ENCODE measurements at places on chromosomes 12 and 14.

- DNase-seq, result no peak
Observed at GRCh38 chr14:55944757-55945156, 173.5 kb upstream of the PELI2 start.

- DNase-seq, result no peak
Observed at GRCh38 chr12:132465269-132466190, 24.4 kb upstream of the FBRSL1 start.

- DNase-seq, result peak; percentile 25
Observed at GRCh38 chr14:74882103-74882920, 596 bp downstream of the DLST start.

DNA sequence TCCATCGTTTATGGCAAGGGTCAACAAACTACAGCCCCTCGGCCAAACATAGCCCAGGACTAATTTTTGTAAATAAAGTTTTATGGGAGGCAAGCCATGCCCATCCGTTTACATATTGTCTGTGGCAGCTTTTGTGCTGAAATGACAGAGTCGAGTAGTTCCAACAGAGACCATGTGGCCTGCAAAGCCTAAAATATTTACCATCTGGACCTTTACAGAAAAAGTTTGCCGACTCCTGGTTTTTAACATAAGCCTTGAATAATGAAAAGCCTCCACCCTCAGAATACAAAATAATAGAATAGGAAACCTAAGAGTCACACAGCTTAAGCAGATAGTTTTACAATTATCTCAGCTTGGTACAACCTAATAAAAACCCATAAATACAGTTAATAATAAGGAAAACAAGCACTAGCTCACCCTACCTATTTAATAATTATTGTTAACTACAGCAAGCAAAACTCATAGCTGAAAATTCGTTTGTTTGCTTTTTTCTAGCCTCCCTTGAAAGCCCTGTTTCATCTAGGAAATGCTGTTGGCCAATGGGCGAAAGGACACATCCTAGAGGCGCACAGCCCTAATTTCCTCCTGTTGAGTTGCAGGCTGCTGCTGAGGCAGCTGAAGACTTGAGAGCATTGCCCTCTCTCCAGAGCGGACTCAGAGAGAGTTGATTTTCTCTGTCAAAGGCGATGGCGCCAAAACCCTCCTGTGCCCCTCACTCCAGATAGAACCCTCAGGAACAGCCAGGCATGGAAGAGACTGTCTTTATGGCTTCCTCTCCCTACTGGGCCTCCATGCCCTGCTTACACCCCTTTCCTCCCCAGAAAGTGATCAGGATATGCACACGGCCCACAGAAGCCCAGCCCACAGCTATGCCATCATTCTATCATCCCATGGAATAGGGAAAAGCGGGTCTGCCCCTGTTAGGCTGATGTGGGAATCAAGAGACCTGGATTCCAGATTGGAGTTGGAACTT, 107.2 kb downstream of the DPF3 start:
- DNase-seq, result no peak

- DNase-seq, result no peak
Observed at GRCh38 chr12:83198291-83199015, 511.7 kb downstream of the TMTC2 start.

GRCh38 chr12:69433653-69434052, 36.5 kb upstream of the FRS2 start:
- no peak for DNase-seq

DNA sequence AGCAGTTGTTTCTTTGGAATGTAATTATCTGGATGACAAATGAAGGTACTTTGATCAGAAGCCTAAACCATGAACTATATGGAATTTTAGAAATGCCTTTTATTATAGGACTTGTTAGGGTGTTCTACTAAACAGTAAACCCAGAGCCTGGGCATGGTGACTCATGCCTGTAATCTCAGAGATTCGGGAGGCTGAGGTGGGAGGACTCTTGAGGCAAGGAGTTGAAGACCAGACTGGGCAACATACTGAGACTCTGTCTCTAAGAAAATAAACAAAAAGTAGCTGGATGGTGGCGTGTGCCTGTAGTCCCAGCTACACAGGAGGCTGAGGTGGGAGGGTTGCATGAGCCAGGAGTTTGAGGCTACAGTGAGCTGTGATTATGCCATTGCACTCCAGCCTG, 23.9 kb downstream of the PALS1 start:
- DNase-seq, result no peak

DNA sequence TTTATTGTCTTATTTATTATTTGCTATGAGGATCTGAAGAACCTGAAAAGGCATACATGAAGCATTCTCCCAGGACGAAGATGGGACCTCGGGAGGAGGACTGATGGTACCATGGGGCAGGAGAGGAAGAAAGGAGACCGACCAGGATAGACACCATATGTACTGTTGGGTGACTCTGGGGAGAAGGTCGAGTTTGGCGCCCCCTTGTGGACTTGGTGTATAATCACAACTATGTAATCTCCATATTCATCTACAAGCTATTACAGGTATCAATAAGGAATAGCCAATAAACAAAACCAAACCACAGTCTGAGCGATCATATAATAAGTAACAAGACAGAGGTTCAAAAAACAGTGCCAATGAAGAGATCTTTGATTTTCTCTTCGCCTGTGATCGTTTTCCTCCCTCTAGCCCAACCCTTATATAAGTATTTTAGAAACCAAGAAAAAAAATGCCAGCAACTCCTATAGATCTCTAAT, 139.1 kb downstream of the SPTSSA start:
- peak; percentile 61 for DNase-seq

DNA sequence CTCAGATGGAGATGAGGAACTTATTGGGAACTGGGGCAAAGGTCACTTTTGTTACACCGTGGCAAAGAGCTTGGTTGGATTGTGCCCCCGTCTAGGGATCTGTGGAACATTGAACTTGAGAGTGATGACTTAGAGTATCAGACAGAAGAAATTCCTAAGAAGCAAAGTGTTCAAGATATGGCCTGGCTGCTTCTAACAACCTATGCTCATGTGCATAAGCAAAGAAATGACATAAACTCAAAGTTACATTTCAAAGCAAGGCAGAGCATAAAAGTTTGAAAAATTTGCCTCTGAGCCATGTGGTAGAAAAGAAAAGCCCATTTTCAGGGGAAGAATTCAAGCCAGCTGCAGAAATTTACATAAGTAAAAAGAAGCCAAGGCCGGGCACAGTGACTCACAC, 21.5 kb upstream of the RAP1B start:
- no peak for DNase-seq

DNA sequence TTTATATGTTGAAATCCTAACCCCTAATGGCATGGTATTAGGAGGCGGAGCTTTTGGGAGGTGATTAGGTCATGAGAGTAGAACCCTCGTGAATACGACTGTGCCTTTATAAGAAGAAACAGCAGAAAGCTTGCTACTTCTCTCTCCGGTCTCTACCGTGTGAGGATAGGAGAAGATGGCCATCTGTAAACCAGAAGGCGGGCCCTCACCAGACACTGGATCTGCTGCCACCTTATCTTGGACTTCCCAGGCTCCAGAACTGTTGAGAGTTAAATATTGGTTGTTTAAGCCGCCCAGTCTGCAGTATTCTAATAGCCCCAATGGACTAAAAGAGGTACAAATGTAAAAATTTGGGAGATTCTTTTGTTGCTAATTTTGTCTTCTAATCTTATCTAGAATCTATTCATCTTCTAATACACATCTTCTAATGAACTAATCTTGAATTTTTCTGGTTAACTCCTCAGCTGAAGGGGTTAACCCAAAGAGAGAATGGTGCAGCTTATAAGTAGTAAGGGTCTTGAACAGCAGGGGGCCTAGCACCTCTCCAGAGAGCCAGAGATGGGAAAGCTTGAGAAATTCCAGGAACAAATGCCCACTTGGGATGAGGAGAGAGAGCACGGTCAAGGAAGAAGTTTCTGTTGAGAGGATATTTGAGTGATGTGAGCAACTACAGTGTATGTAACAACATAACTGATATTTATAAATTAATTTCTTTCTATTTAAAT, 264.0 kb upstream of the GRIP1 start:
- DNase-seq, result no peak

DNA sequence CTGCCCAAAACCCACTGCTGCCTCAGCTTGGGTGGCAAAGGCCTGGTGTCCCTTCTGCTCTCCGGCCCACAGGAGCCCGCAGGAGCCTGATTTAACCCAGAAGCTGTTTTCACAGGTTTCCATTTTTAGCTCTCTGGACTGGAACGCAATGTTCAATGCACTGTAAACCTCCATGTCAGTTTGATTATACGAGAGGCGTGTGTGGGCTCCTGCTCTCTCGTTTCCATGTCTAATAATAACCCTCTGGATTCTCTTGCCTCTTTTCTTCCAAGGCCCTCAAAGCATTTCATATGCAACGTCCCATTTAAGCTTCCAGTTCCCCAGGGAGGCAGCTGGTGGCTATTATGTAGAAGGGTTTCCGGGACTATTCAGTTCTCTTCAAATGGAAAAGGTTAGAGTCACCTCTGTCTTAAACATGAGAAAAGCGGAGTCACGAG, 161.1 kb downstream of the SUDS3 start:
- no peak for DNase-seq

DNA sequence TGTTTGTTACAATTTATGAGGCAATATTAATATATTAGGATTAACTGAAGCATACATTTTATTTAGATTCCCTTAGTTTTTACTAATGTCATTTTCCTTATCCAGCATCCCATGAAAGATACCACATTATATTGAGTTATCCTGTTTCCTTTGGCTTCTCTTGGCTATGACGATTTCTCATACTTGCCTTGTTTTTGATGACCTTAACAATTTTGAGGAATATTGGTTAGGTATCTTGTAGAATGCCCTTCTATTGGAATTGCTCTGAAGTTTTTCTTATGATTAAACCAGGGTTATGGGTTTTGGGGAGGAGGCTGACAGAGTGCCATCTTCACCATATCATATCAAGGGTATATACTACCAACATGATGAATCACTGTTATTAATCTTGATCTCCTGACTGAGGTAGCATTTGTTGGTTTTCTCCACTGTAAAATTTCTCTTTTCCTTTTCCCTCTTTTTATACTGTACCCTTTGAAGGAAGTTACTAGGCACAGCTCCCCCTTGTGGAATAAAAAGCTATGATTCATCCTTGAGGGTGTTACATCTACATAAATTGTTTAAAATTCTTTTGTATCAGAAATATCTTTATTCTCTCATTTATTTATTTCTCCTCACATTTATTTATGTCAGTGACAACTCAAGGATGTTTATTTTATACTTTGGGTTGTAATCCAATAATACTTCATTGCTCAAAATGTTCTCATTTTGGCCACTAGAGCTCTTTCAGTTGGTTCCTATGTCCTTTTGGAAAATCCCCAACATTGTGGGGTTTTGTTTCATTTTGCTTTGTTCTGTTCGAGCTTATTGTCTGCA, 239.0 kb downstream of the SLC16A7 start:
- no peak for DNase-seq

GRCh38 chr12:14156606-14157005, 175.2 kb upstream of the GRIN2B start:
- DNase-seq, result no peak

- DNase-seq, result no peak
Observed at GRCh38 chr12:15719230-15719629, 70.0 kb downstream of the EPS8 start.

DNA sequence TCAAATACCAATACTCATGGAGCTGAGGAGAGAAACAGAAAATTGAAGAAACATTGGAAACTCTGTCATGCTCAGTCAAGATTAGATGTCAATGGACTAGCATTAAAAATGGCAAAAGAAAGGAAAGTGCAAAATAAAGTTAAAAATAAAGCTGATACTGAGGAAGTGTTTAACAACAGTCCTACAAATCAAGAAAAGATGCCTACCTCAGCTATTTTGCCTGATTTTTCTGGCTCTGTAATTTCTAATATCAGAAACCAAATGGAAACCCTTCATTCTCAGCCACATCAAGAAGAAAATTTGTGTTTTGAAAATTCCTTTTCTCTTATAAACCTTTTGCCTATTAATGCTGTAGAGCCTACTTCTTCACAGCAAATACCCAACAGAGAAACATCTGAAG, 40.5 kb downstream of the METTL25 start:
- no peak for DNase-seq

DNA sequence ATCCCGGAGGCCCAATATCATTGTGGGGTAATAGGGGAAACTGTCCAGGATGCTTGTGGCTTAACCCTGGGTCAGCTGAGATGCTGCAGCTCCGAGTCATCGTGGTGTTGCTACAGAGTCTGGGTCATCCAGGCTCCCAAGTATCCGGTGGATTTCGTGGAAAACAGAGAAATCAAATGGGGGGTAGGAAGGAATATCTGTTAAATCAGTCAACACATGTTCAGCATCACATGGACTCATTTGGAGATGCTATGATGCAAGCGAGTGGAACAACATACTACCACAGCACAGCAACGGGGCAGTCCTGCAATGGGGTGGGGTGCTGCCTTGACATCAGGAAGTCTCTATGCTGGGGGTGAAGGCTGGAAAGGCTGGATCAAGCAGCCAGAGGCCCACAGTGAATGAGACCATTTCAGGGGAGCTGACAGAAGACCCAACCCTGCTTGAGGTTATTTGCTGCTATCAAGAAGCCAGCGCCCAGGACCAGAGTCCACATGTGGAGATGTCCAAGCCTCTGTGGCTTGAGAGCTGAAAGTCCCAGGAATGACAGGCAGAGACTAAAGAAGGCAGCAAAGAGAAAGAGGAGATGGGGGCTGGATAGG, 22.9 kb downstream of the VDR start:
- DNase-seq, result no peak

GRCh38 chr14:102692334-102692733, 84.9 kb upstream of the TRAF3 start:
- DNase-seq, result no peak

DNA sequence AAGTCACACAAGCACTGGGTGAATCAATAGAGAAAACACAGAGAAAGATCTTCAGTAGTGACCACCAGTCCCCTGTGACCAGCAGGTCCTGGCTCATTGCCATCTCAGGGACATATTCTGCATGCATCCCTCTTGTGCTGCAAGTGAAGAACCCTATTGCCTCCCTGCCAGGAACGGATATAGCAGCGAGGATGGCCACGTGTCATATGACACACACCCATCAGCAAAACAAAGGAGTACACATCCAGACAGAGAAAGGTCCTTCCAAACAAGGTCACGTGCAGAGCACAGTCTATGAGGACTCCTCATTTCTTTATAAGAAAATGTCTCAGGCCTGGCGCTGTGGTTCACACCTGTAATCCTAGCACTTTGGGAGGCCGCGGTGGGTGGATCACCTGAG, 638.4 kb downstream of the FLRT2 start:
- DNase-seq, result no peak

GRCh38 chr14:24542346-24542936, 33.6 kb downstream of the CTSG start:
- DNase-seq, result no peak
